ENCODE measurements at places on chromosomes 7 and 10.

DNA sequence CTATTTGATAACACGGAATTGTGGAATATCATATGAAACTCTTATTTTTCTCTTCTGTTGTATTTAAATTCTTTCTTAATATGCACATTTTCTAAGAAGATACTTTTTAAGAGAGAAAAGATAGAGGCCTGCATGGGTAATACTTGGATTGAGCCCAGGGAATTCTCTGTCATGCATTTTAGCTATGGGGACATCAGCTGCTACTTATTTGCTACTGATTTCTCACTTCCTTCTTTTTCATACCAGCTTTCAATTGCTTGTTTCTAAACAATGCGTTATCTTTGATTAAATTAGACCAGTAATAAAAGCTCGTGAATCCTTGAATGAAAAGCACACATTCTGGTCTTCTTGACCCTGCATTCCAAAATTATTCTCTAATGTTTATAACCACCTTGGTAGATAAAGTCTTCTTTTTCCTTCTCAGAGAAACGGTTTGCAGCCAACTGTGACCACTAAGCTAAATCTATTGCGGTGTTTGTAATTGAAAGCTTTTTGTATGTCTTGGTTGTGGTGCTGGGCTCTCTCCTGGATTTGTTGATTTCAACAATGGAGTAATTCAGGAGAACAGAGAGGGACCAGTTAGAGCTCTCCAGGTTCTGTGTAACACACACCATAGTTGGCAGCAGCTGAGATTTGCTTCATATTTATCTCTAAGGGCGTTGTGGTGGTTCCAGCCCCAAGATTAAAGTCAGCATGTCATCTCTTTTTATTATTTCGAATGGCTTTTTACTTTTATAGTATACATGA is 139.3 kb downstream of the PPP1R9A start:
- no peak for DNase-seq

DNA sequence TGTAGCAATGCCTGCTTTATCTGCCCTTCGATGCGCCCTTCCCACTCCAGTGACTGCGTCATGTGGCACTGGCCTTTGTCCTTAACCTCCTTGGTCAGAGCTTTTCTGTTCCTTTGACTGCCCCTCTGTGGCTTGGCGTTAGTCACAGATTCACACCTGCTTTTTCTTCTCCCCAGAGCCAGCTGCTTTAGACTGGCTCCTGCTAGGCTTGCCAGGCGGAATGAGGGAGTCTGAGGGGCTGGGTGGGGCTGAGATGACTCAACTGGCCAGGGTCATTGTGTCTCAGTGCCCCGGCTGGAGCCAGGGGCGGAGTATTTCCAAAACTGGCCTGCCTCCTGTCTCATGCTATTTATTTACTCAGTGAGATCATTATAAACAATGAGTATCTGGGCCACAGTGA is 194.1 kb downstream of the EMX2 start:
- no peak for DNase-seq

GRCh38 chr7:49418963-49419362 is 354.5 kb upstream of the VWC2 start:
- no peak for DNase-seq

DNA sequence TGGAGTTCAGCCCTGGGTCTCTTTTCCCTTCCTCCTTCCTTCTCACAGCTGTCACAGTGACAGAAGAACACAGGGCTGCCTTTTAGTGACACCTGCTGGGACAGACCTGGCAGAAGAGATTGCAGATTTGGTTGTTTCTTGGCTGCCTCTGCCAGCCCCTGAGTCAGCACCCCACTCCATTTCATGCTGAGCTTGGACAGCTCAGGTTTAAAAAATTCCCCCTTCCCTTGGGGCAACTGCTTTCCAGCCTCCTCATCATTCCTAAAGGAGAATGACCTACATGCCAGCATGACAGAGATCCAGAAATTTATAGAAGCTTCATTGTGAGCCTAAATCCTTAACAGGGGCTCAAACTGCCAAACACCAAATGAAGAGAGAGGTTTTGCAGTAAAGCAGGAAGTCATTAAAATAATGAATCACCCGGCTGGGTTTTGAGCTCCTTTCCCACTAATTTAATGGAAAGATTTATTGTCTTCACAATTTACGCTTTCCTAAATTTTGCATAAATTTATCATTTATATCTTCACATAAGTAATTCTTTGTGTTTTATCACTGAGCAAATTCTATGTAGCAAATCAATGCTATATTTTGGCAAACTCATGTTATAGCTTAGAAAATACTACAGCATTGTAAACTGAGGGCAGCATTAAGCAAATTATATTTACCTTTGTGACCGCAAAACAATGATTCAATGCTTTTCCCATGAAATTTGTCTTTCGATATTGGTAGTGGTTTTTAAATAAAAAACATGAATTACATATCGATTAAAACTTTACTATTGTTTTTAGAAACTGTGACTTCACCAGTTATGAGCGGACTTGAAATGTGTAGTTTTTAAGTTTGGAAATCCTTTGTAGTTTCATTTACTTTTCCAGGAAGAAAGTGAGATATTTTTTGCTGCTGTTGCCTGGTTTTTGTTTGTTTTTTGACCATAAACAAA is 399.5 kb upstream of the ANKRD30A start:
- no peak for DNase-seq

GRCh38 chr7:50657912-50658311 is 92.7 kb upstream of the DDC start:
- no peak for DNase-seq

DNA sequence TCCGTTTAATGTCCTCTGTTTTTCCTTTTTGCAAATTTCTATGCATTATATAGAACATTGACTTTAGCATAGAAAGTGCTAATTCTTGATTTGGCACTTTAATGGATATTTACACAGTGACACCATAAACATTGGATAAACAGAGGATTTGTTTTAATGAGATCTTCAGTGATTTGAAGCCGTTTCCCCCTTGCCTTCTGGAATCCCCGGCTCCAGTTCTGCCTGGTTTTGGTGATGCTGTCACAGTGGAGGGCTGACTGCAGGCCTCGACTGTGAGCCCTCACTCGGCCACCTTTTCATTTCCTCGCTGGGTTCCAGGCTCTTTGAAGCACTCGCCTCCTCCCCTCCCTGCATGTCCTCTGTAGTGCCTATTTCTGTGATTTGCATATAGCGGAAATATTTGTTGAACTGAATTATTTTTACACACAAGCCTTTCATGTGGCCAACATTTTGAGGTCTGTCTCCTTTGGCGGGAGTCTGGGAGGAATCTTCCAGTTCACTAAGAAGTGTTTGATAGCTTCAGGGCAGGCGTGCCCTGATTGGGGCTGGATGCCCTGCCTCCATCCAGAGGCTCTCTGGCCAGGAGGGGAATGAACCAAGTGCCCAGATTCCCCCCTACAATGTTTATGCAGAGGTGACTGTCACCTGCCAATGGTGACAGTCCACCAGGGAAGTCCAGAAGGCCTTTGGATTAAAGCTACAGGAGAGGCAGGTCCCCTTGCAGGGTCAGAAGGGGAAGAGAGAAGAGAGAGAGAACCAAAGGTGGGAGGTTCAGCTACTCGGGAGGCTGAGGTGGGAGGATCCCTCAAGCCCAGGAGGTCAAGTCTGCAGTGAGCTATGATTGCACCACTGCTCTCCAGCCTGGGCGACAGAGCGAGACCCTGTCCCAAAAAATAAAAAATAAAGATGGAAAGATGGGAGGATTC is 67.5 kb downstream of the CUX1 start:
- peak; percentile 20 for DNase-seq

Data from CD4-positive, alpha-beta T cell treated with Interleukin-6 at 100 ng/mL for 8 hours (primary cell).